ENCODE measurements at places on chromosomes 5 and 9.

GRCh38 chr5:54872810-54873209 is 112.6 kb downstream of the ESM1 start:
- no peak for DNase-seq

DNA sequence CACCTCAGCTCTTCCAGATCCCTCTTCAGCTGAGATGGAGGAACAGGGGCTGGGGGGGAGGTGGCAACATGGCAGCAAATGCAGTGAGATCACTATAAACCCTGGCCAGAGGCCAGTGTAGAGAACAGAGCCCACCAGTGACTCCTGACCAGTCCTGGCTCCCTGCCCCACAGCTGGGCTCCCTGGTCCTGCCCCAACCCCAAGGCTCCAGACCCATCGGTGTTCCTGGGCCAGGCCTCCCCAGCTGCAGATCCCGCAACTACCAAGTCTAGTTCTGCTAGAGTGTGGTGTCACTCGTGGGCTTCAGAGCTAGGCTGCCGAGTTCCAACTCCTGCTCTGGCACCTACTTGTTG is 16.8 kb downstream of the AKNA start:
- DNase-seq: no peak

- no peak for DNase-seq
These were observed 29.2 kb downstream of the TNFSF8 start for GRCh38 chr9:114900942-114901802.

- DNase-seq: no peak
These were observed 14.9 kb upstream of the HRH2 start for GRCh38 chr5:175642998-175643397.

- no peak for DNase-seq
These were observed 250.7 kb upstream of the PTPRD start for GRCh38 chr9:10863476-10863875.

DNA sequence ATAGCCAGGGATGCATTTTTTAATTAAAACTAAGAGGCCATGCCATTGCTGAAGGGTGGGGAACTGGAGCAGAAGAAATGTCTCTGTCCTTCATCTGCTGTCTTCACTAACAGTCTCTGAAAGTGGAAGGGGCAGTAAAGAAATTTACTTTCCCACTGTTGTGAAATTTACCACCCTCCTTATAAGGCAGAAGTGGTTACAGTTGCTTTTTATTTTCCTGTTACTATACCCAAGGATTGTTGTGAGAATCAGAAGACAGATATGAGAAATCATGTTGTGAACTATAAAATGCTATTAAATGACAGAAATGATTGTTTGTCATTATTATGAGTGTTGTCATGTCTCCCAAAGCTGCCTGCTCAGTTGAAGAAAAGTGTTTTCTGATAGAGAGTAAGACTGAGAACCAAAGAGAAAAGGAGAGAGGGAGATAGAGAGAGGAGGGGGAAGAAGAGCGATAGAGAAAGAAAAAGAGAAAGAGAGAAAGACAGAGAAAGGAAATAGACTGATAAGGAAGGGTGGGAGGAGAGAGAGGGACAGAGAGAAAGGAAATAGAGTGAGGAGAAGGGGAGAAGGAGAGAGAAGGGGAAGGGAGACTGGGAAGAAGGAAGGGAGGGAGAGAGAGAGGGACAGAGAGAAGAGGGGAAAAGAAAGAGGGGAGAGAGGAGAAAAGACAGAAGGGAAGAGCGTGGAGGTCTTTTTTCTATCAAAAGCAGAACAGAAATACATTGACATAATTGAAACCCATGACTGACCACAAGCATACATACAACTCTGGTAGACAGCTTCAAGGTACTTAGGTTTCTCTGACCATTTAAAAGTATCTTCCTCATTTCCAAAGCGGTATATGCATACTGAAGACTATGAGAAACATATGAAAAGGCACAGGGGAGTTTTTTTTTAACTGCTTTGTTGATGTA is 22.5 kb downstream of the SEC61B start:
- DNase-seq: no peak

DNA sequence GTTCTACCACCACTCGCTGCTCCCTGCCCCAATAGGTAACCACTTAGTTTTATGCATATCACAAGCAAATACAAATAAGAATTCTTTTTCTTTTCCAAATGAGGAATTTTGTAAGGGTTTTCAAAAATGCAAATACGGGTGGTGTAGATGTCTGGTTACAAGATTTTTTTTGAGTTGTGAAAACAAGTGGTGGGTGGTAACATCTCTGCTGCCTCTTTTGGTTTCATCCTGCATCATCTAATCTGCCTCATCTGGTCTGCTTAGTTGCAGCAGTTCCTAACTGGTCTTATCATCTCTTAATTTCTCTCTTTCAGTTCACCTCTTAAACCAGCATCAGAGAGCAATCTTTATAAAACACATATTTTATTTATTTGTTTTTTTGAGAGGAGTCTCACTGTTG is 5.3 kb downstream of the NFX1 start:
- DNase-seq: no peak

DNA sequence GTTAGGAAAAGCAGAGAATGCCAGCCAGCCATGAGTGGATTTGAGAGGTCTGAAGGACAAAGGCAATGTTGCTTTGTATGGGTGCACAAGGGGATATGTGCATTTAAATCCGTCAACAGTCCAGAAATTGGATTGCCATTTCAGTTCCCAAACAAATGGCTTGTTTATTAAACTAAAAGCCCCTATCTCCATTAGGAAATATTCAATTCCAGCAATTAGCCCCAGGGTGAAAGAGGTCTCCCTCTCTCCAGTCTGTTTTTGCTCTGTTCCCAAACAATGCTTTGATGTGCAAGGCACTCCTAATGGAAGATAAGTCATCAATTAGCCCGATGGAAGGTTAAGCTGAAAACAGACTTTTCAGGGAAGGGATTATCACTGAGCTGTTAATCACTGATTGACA is 101.3 kb downstream of the C9orf152 start:
- no peak for DNase-seq

DNA sequence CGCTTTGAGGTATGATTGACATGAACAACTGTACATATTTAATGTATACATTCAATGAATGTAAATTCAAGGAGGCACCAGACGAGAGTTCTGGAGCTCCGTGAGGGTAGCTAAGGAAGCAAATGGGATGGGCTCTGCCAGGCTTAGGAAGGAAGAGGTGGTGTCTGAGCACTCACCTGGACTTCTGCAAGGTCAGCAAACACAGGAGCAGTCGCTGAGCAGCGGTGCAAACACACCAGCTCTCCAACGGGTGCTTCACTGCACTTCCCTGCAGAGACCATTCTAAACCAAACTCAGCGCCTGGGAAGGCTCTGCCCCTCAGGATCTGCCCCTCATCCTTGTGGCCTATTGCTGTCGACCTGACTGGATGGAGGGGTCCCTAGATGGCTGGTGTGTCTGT is 101.5 kb downstream of the COL23A1 start:
- DNase-seq: no peak

GRCh38 chr5:30698217-30698616 is 495.3 kb upstream of the CDH6 start:
- DNase-seq: no peak

DNA sequence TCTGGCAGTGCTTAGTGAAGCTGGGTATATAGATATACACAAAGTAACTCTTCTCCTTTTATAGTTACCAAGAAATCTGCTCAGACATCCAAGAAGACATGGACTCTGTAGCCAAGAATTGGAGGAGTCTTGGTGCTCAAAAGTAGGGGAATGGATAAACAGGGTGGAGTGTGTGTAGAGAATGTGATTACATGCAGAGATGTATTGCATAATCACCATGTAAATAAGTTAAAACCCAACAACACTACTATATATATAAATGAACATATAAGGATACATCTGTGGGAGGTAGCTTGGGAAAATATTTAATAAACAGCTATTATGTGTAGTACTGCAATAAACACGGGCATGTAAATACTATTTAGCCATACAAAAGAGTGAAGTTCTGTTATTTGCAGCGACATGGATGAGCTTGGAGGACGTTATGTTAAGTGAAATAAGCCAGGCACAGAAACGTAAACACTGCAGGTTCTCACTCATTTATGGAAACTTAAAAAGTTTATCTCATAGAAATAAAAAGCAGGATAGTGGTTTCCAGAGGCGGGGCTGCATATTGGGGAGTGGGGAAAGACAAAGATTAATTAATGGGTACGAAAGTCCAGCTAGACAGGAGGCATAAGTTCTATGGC is 207.5 kb downstream of the TENT4A start:
- no peak for DNase-seq

DNA sequence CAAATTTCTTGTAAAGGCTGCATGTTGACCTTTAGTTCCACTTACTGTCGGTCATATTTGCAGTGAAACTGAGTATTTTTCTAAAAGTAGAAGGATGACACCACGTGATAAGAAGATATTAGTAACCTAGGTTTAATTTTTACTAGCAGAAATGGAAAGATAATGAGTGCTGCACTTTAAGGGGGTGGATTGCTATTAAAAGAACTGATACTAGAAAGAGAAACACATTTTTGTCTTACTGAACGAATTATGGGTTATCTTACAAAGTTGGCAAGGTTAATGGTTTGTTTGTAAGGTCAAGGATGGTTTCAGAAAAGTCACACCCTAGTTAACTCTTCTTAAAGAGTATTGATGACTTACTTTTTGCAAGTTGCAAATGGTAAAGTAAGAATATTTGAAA is 2.4 kb downstream of the MACIR start:
- no peak for DNase-seq

- DNase-seq: no peak
These were observed 25.8 kb downstream of the DDX46 start for GRCh38 chr5:134784241-134784920.

- no peak for DNase-seq
These were observed 332.4 kb upstream of the EFNA5 start for GRCh38 chr5:108003178-108003577.

GRCh38 chr5:135271533-135272310 is 127.3 kb downstream of the MACROH2A1 start:
- no peak for DNase-seq

DNA sequence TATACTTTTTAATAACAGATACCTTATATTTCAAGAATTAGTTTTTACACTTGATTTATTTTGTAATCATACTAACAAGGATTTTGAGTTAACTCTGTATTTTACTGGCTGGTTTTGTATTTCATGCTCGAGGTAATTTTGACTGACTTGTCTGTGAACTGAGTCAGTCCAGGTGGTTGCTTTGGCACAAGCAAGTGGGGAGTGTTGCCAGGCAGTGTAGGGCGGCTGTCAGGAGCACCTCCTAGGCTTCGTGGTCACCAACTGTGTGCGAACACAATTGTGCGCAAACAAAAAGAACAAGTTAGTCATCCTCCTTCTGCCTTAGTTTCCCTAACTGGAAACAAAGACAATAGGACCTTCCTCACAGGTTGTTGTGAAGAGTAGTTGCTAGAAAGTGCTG is 286.3 kb downstream of the ADGRV1 start:
- no peak for DNase-seq
